Activated CD4-positive, alpha-beta T cell treated with anti-CD3 and anti-CD28 coated beads for 36 hours (primary cell): ENCODE measurements at places on chromosomes 7 and 10. TPM values are rescaled to one million over a fixed set of nuclear protein-coding genes. Genes with fewer than 3 reads are reported as not detected.

GRCh38 chr10:26213157-26213800 is 3.3 kb upstream of the GAD2 start:
- no peak for DNase-seq

NPC1L1 gene
- 0.04 TPM for total RNA-seq

GRCh38 chr10:45374350-45375052 is 485 bp downstream of the ALOX5 start:
- peak; percentile 41 for DNase-seq

- no peak for DNase-seq
These were observed 332.1 kb upstream of the SORCS1 start for GRCh38 chr10:107496594-107496993.

BTBD16 gene
- total RNA-seq: not detected

GRCh38 chr7:70947181-70947580 is 184.8 kb upstream of the GALNT17 start:
- DNase-seq: no peak

SPDYE5 gene
- total RNA-seq: not detected

GRCh38 chr7:138125598-138126111 is 49.4 kb downstream of the AKR1D1 start:
- no peak for DNase-seq

RAPGEF5 gene
- 1.5 TPM for total RNA-seq

SEMA3A gene
- total RNA-seq: 1.4 TPM

EIF4H gene
- total RNA-seq: 496 TPM

TNPO3 gene
- 57.7 TPM for total RNA-seq

DNA sequence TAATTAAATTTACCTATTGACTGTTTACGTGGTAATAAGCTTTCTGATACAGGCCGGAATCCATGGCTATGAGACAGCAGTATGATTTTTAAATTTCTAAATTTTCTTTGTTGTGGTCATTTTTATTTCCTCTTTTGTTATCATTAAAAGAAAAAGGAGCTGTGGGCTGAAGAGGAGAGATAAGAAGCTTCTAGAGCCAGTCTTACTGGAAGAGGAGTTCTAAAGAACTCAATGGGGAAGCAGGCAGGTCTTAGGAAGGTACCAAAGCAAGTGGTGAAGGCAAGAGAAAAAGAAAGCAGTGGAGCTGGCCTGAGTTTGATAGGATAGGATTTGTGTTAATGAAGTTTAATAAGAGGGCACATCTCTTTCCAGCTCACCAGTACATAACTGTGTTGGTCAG is 1187.8 kb downstream of the CNTNAP2 start:
- no peak for DNase-seq

IGFBP1 gene
- total RNA-seq: not detected

- DNase-seq: no peak
These were observed 426.5 kb upstream of the AKR1E2 start for GRCh38 chr10:4399556-4399955.

DNA sequence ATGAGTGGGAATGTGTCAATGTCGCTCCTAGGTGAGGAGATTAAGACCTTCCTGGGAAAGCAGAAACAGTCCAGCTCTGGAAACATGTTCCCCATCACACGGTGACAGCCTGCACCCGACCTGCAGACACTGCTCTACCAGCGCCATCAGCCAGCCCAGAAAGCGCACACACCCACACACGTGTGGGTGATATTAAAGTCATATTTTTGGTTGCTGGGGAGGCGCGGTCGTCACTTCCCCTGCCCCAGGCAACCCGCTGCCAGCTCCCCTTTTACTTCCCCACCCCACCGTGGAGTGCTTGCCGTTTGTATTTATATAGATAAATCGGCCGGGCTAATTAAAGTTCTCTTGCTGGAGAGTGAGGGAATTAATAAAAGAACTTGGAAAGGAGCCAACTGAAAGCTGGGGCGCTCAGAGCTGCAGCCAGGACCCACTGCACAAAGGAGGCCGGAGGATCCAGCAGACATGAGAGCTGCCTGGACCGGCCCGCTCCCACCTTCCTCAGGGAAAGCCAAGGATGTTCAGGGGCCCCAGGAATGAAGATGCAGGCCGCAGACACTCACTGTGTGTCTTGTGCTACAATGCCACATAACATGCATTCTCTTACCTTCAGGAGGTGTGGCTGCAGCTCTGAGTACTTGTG is 145.2 kb upstream of the UNC5B start:
- DNase-seq: no peak

DNA sequence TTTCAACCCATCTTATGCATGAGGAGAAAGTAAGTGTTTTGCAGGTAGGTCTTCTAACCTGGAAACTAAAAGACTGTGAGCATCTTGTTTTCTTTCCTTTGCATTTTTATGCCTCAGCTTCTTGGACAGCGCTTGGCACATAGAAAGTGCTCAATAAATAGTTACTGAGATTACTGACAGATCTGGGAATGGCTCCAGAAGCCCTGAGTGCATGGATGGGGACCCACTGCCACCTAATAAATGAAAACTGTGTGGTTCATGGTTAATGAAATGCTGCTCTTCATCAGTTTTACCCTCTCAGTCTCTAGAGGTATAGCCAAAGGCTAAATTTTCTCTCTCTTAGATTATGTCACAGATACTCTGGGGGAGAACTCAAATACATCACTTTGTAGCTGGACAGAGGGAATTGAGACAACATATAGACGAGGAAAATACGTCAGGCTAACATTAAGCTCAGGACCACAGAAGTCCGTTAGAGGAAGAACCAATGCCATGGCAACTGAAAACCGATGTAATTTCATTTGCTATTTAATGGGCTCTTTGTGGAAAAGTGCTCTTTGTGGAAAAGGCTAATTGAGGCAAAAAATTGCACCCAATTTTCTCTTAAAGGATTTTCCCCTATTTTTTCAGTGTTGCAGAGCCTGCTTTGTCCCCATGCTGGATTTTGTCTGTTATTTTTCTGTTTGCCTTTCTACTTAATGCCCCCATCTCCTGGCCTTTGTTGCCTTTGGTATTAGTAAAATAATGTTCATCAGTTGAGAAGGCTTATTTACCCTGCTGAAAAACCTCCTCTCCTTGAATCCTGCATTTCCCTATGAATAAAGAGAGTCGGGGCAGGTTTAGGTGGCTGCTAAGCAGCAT is 17.8 kb downstream of the ASB4 start:
- no peak for DNase-seq

GRCh38 chr7:3880228-3880987 is 579.4 kb downstream of the SDK1 start:
- no peak for DNase-seq

OLAH gene
- 0.16 TPM for total RNA-seq

- DNase-seq: no peak
These were observed 13.4 kb downstream of the EBF3 start for GRCh38 chr10:129950676-129951075.

- peak; percentile 17 for DNase-seq
These were observed 9.9 kb downstream of the FAM204A start for GRCh38 chr10:118332236-118332635.

DNA sequence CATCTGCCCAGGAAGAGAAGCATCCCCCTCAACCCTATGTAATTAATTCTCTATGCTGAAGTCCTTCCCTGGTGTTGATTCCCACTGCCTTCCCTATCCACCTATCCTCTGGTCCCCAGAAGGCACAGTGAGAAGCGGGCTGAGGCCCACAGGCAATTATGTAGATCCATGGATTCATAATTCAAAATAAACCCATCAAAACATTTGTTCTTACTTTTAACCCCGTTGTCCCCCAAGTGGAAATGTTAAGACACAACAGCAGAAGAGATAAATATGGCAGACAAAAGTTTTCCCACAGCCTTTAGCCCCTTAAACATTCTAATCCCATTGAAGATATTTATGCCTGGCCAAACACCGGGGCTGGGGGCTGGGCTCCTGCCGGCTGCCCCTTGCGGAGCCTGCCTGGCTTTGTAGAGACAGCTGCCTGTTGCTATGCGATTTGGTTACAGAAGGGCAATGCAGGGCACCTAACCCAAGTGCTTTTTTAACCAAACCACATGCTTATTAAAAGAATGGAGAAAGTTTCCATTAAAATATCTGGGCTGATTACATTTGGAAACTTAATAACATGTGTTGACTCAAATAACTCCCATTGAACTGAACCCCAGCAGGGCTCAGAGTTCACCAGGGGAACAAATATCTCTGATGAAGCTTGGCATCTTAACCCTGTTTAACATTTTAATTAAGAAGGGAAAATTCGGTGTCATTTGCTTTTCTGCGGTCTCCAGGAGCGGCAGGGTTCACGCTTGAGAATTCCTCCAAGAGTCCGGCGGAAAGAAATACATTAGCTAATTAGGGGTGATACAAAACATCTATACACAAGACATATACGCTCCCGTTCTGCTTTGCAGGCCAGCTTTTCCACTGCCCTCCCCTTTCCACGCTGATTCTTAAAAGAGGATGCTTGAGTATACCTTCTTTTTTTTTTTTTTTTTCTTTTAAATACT is 110.8 kb upstream of the FGFR2 start:
- DNase-seq: no peak

- DNase-seq: no peak
These were observed 185.9 kb upstream of the ASAH2 start for GRCh38 chr10:50437248-50437647.

- DNase-seq: no peak
These were observed 6.5 kb upstream of the ERLIN1 start for GRCh38 chr10:100192350-100192749.

DNA sequence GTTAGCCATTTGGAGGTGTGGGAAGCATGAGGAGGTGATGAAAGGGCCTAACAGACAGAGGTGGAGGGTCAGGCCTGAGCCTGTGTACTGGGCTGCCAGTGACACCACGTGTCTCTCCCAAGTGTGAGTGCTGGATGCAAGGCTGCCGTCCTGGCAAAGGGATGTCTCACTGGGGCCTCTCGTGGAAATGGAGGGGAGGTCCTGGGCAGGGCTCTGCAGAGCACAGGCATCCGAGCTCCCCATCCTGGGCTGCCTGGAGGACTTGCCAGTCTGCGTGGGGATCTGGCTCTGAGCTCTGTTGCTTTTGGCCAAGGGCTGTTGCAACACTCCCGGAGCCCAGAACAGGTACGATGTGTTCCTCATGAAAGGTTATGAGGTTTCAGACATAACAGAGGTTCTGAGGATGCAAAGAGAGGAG is 77.3 kb downstream of the GRK5 start:
- DNase-seq: no peak
